ENCODE measurements at places on chromosomes 6 and 20.
A peak's percentile ranks its signal among the peaks of the same experiment; 100 is the strongest.

GRCh38 chr20:361561-361960 lies 14.7 kb downstream of the NRSN2 start:
- no peak for DNase-seq

DNA sequence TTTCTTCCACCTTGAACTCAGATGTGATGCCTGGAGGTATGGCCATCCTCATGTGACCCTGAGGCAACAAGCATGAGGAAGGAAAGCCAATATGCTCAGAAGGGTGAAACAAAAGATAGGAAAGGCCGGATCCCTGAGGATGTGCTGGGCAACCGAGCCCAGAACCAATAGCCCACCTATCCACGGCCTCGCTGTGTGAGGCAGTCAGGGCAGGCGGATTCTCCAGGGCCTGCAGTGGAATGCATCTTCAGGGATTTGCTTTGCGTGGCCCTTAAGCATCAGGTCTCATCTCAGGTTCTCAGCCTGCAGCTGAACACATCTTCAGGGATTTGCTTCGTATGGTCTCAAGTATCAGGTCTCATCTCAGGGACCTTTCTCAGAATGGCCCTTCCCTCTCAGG lies 139.8 kb downstream of the ANKRD60 start:
- no peak for DNase-seq

DNA sequence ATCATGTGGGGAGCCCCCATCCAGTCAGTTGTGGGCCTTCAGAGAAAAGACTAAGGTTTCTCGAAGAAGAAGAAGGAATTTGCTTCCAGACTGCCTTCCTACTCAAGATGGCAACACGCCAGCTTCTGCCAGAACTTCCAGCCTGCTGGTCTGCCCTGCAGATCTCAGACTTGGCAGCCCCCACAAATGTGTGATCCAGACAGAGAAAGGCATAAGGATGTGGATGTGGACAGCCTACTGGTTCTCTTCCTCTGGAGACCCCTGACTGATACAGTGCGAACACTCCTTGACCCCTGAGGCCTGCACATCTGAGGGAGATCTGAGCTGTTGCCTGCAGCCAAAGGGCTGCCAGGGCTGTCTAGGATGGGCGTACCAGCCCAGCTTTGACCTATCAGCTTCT lies 8.6 kb downstream of the GABRR1 start:
- no peak for DNase-seq

- DNase-seq: no peak
Measured at GRCh38 chr6:118101831-118102345, 194.8 kb downstream of the SLC35F1 start.

GRCh38 chr20:2750491-2751251 lies 49.8 kb downstream of the CPXM1 start:
- DNase-seq: peak; percentile 44

- no peak for DNase-seq
Measured at GRCh38 chr6:14510038-14510437, 392.5 kb downstream of the CD83 start.

- no peak for DNase-seq
Measured at GRCh38 chr20:61307686-61308476, 55.8 kb downstream of the CDH4 start.

- DNase-seq: no peak
Measured at GRCh38 chr20:41268917-41269652, 48.4 kb downstream of the ZHX3 start.

DNA sequence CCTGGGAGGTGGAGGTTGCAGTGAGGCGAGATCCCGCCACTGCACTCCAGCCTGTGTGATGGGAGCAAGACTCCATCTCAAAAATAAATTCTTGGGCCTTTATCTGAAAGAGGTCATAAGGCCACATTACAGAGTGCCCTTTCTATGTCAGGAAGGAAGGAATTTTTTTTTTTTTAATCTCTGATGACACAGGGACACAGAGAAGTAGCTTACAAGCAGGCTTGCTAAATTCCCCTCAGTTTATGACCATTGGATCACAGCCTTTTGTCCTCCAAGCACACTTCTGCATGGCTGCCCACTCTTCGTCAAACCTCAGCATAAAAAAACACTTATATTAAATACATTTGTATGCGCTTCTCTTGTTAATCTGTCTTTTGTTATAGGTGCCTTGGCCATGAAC lies 7.5 kb upstream of the IFNGR1 start:
- DNase-seq: no peak

- DNase-seq: no peak
Measured at GRCh38 chr6:44780161-44780560, 392.7 kb downstream of the CDC5L start.

- DNase-seq: no peak
Measured at GRCh38 chr20:62444286-62444685, 16.9 kb upstream of the RBBP8NL start.

GRCh38 chr20:19344341-19344740 lies 131.9 kb downstream of the SLC24A3 start:
- DNase-seq: no peak

DNA sequence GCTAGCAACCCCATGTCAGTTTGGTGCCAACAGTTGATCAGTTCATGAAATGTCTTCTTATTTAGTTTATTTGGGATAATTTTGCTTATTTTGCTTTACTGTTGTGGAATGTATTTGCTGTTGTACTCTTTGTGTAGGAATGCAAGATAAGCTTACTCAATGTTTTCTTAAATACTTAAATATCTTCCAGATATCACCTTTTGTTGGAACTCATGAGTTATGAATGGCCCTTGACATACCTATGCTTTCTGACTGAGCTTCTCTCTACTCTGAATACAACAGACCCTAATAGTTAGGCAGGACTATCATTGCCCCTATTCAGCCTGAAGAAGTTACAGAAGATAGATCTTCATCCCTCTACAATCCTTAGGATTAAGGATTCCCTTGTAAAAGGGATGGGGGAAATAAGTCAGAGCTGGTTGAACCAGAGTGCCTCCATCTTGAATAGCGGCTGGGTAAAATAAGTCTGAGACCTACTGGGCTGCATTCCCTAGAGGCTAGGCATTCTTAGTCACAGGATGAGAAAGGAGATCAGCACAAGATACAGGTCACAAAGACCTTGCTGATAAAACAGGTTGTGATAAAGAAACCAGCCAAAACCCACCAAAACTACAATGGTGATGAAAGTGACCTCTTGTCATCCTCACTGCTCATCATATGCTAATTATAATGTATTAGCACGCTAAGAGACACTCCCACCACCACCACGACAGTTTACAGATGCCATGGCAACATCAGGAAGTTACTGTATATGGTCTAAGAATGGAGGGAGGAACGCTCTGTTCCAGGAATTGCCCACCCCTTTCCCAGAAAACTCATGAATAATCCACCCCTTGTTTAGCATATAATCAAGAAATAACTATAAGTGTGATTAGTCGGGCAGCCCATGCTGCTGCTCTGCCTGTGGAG lies 196.9 kb downstream of the AKAP7 start:
- DNase-seq: no peak

DNA sequence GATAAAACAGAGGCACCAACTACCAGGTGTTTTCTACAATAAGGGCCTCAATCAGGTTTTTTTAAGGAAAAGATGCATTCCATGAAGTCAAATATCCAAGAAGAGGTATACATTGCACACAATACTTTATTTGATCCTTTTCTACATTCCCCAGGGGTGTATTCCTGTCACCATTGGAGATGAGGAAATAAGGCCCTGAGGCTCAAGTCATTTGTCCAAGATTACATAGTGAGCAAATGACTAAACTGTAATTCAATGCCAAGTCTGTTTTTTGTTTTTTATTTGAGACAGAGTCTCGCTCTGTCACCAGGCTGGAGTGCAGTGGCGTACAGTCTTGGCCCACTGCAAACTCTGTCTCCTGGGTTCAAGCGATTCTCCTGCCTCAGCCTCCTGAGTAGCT lies 69.2 kb upstream of the CDYL start:
- no peak for DNase-seq

GRCh38 chr20:2805689-2806350 lies 5.4 kb upstream of the CPXM1 start:
- DNase-seq: no peak

DNA sequence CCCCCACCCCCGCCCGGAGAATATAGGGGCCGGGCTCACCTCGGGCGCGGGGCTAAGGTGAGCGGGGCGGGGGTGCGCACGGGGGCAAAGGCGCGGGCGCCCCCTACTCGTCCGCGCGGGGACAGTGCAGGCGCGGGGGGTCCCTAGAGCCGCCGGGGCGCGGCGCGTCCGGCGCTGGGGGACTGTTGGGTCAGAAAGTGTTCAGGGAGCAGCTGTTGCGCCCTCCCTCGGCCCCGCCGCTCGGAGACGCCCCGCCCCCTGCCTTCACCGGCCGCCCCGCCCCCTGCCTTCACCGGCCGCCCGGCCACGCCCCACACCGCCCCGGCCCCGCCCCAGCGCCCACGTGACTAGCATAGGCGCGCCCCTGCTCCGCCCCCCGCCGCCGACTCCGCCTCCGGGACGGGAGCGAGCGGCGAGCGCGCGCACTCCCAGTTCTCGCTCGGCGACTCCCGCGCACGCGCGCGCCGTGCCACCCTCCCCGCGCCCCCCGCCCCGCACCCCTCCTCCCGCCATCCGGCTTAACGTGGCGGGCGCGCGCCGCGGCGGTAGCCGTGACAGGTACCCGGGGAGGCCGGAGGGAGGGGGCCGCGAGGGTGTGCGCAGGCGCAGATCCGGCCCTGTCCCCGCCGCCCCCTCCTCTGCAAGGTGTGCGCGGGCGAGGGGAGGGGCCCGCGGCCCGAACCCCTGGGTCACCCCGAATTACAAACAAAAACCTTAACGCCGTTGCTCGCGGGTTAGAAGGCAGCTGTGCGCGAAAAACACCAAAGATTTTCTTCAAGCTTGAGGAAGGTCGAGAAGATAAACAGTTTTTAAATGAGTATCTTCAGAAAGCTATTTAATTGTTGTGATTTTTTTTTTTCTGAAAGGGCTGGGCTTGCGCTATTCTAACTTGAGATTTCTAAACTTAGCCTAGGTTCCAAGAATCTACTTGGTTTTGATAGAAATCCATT lies 704 bp upstream of the ZNF217 start:
- DNase-seq: peak; percentile 60

DNA sequence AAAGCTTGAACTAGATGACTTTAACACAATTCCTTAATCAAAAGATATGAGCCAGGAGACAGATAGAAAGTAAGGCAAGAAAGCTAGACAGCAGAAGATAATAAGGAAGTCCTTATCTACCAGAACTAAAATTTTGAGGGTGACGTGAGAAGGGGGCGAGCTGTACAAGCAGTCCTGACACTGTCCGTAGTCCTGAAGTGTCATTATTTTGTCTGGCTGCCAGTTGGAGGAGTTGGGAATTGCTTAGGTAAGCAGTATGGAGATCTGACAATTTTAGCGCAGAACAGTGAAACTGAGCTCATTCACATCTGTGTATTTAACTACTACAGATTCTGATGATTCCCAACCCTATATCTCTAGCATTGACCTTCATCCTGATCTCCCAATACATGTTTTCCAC lies 25.8 kb upstream of the CEP85L start:
- DNase-seq: no peak

DNA sequence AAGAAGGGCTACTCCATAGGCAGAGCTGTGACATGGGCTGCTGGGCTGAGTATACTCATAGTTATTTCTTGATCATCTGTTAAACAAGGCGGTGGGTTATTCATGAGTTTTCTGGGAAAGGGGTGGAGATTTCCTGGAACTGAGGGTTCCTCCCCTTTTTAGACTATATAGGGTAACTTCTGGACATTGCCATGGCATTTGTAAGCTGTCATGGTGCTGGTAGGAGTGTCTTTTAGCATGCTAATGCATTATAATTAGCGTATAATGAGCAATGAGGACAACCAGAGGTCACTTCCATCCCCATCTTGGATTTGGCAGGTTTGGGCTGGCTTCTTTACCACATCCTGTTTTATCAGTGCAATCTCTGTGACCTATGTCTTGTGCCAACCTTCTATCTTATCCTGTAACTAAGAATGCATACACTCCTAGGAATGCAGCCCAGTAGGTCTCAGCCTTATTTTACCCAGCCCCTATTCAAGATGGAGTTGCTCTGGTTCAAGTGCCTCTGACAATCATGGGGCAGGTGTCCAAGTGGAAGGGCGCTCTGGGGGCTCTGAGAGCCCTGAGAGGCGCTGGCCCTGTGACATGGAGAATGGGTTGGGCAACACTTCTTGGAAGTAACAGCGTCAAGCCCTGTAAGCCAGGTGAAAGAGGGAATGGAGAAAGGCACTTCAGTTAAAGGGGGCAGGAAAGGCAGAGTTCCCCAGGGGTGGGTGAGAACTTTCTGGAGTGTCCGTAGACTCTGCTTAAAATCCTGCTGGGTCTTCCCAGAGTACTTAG lies 354.2 kb upstream of the SULF2 start:
- no peak for DNase-seq

DNA sequence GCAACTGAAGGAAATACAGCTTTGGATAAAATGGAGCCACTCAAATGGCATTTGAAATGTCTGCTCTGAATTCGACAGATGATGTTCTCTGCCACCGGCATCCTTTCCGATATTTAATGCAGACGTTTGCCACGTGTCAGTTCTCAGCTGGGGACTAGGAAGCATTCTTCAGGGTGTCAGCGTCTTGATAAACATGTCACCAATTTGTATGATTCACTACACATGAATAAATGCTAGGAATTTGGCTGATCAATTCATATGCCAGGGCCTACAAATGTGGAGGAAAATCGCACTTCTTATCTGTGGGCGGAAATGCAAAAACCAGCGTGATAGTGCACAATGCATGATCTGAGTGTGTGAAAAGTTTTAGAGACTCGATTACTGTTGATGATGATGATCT lies 169.5 kb downstream of the SLC24A3 start:
- no peak for DNase-seq

DNA sequence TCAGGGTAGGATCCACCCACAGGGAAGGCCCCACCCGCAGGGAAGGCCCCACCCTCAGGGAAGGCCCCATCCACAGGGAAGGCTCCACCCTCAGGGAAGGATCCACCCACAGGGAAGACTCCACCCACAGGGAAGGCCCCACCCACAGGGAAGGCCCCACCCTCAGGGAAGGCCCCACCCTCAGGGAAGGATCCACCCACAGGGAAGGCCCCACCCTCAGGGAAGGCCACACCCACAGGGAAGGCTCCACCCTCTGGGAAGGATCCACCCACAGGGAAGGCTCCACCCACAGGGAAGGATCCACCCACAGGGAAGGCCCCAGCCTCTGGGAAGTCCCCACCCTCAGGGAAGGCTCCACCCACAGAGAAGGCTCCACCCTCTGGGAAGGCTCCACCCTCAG lies 40.5 kb downstream of the KCNQ2 start:
- DNase-seq: no peak

- DNase-seq: no peak
Measured at GRCh38 chr20:60057866-60058807, 99.9 kb downstream of the CDH26 start.

- no peak for DNase-seq
Measured at GRCh38 chr6:159203304-159204005, 34.3 kb downstream of the FNDC1 start.

- no peak for DNase-seq
Measured at GRCh38 chr20:16111852-16112412, 461.3 kb downstream of the KIF16B start.
